Neuronal stem cell (in vitro differentiated cells): ENCODE measurements at places on chromosomes 16 and 17.

DNA sequence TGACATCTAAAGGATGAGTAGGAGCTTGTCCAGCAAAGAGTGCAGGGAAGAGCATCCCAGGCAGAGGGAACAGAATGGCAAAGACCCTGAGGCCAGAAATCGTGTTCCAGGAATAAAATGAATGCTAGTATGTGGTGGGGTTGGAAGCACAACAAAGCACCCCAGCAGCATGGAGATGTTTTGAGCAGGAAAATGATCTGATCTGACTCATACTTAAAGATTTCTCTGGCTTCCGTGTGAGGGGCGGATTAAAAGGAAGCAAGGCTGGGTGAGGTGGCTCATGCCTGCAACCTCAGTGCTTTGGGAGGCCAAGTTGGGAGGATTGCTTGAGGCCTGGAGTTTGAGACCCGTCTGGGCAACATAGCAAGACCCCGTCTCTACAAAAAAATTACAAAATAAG, 2.3 kb downstream of the SLC5A11 start:
- H3K4me1 ChIP-seq = peaks cover 3% of the 10 kb centered on the region
- H3K36me3 ChIP-seq = no peaks in the 10 kb centered on the region
- no peak overlapping the region for H3K4me3 ChIP-seq
- no peak overlapping the region for H3K27ac ChIP-seq
- no peaks in the 10 kb centered on the region for H3K27me3 ChIP-seq

GRCh38 chr16:79605999-79606398, 5.5 kb upstream of the MAF start:
- no peak overlapping the region for H3K4me3 ChIP-seq
- H3K4me1 ChIP-seq = peaks cover 11% of the 10 kb centered on the region
- H3K27me3 ChIP-seq = no peaks in the 10 kb centered on the region
- H3K27ac ChIP-seq = no peak overlapping the region
- no peaks in the 10 kb centered on the region for H3K36me3 ChIP-seq

DNA sequence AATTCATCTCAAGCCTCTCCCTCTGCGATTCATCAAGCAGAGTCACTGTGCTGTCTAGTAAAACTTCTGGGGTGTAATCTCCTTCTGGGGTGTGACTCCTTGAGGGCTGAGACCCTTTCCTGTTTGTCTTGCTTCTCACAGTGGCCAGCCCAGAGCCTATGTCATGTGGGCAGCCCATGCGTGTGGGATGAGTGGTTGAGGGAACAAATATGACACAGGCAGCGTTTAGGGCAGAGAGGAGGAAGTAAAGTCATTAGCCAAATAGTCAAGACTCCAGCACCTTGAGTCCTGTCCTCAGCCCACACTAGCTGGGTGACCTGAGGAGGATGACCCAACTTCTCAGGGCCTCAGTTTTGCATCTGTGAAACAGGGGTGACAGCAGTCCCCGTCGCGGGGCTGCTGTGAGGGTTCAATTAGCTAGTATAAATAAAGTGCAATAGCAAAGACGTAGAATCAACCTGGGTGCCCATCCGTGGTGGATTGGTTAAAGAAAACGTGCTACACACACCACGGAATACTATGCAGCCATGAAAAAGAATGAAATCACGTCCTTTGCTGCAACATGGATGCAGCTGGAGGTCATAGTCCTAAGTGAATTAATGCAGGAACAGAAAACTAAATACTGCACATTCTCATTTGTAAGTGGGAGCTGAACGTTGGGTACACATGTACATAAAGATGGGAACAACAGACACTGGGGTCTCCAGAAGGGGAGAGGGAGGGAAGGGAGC, 4.5 kb upstream of the ITGAX start:
- no peak overlapping the region for H3K4me3 ChIP-seq
- no peaks in the 10 kb centered on the region for H3K36me3 ChIP-seq
- H3K27me3 ChIP-seq = no peaks in the 10 kb centered on the region
- no peak overlapping the region for H3K27ac ChIP-seq
- DNase-seq = no peak

- H3K4me3 ChIP-seq = no peak overlapping the region
- H3K4me1 ChIP-seq = peaks cover 10% of the 10 kb centered on the region
- H3K27ac ChIP-seq = no peak overlapping the region
- no peaks in the 10 kb centered on the region for H3K27me3 ChIP-seq
- no peak for DNase-seq
Measured at GRCh38 chr17:333626-334396, 18.8 kb downstream of the RPH3AL start.

DNA sequence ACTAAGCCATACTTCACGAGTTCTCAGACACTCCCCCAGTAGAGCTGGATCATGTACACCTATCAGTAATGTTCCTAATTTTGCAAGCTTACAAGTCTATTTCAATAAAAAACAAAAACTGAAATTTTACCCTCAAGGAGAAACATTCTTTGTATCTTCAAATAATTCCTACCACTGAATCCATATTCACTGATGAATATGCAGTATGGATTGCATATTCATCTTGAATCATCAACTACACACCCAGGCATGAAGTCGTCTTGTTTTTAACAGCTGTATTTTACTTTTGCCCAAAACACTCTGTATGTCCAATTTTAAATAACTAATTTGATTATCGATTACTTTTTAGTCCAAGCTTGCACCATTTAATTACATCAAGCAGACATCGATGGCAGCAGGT, 31.8 kb downstream of the ZDHHC7 start:
- peaks cover 30% of the 10 kb centered on the region for H3K36me3 ChIP-seq
- no peak for DNase-seq
- no peak overlapping the region for H3K4me3 ChIP-seq
- H3K4me1 ChIP-seq = no peaks in the 10 kb centered on the region

GRCh38 chr17:64505340-64506200, 519 bp downstream of the DDX5 start:
- peaks cover 38% of the 10 kb centered on the region for H3K36me3 ChIP-seq
- peak overlapping the region; percentile 99 for H3K4me3 ChIP-seq
- no peaks in the 10 kb centered on the region for H3K27me3 ChIP-seq
- peak overlapping the region; percentile 93 for H3K27ac ChIP-seq

GRCh38 chr16:87552772-87553573, 49.3 kb upstream of the JPH3 start:
- H3K27me3 ChIP-seq = no peaks in the 10 kb centered on the region
- no peaks in the 10 kb centered on the region for H3K36me3 ChIP-seq
- no peak overlapping the region for H3K27ac ChIP-seq
- H3K4me1 ChIP-seq = peaks cover 12% of the 10 kb centered on the region
- no peak for DNase-seq
- H3K4me3 ChIP-seq = no peak overlapping the region

- H3K4me1 ChIP-seq = no peaks in the 10 kb centered on the region
- no peak overlapping the region for H3K4me3 ChIP-seq
- no peak overlapping the region for H3K27ac ChIP-seq
- no peaks in the 10 kb centered on the region for H3K27me3 ChIP-seq
- no peak for DNase-seq
Measured at GRCh38 chr17:2782055-2782454, 14.2 kb upstream of the RAP1GAP2 start.

GRCh38 chr17:80771612-80772005, 220.0 kb upstream of the CHMP6 start:
- no peak overlapping the region for H3K27ac ChIP-seq
- H3K27me3 ChIP-seq = no peaks in the 10 kb centered on the region
- no peak for DNase-seq
- H3K36me3 ChIP-seq = peaks cover 1% of the 10 kb centered on the region
- H3K4me3 ChIP-seq = no peak overlapping the region

DNA sequence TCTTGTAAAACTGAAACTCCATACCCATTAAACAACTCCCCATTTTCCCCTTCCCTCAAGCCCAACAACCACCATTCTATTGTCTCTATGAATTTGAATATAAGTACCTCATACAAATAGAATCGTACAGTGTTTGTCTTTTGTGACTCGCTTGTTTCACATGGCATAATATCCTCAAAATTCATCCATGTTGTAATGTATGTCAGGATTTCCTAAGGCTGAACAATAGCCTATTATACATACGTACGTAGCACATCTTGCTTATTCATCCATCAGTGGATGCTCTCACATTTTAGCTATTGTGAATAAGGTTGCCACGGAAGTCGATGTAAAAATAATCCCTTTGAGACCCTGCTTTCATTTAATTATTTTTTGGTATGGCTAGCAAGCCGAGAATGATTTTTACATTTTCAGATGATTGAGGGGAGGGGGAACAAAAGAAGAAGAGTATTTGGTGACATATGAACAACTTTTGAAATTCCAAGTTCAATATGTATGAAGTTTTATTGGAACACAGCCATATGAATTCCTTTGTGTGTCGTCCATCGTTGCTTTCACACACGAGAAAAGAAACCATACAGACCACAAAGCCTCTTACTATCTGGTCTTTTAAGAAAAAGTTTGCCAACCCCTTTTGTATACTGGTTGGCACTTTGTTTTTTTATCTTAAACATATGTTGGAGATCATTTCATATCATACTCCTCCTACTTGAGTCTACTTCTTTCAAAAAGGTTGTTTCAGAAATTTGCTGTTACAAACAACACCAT, 371.2 kb downstream of the NPIPA8 start:
- H3K4me3 ChIP-seq = no peak overlapping the region
- H3K27ac ChIP-seq = no peak overlapping the region
- no peaks in the 10 kb centered on the region for H3K4me1 ChIP-seq
- no peaks in the 10 kb centered on the region for H3K27me3 ChIP-seq
- H3K36me3 ChIP-seq = no peaks in the 10 kb centered on the region

GRCh38 chr16:29699324-29700219, 20.6 kb downstream of the QPRT start:
- no peak overlapping the region for H3K4me3 ChIP-seq
- peaks cover 2% of the 10 kb centered on the region for H3K4me1 ChIP-seq
- no peak overlapping the region for H3K27ac ChIP-seq

DNA sequence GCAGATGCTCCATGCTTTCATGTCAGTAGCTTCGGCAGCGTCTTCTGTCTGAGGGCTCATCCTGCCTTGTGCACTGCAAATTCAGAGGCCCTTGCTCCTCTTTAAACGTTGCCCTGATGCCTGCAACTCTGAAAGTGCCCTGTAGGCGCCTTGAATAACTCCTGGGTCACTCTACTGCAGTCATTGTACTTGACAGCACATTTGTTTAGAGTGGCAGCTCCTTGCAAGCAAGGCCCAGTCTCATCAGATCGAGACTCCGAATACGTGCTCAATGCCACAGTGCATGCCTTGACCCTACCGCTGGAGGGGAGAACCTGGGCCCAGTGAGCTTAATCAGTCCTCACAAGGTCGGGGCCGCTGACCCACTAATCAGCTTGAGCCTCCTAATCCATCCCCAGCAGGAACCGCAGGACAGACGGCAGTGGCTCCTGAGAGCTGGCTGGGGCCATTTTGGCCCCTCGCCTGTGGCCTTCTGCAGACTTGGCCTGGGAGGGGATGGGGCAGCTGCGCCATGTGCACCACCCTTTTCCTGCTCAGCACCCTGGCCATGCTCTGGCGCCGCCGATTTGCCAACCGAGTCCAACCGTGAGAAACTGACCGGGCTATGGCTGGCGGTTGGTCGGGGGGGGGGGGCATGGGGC, at the start of gene PRCD:
Gene PRCD, plus strand, starts transcription at position 414 of the 641 bp plus-strand sequence. Its CDS starts 98 bp downstream, at position 512.
- no peak within 1 kb of the TSS for H3K27ac ChIP-seq
- peaks cover 47% of the 10 kb centered on the region for H3K27me3 ChIP-seq
- H3K36me3 ChIP-seq = no peaks in the 10 kb centered on the region
- H3K4me3 ChIP-seq = peak within 1 kb of the TSS; percentile 36

DNA sequence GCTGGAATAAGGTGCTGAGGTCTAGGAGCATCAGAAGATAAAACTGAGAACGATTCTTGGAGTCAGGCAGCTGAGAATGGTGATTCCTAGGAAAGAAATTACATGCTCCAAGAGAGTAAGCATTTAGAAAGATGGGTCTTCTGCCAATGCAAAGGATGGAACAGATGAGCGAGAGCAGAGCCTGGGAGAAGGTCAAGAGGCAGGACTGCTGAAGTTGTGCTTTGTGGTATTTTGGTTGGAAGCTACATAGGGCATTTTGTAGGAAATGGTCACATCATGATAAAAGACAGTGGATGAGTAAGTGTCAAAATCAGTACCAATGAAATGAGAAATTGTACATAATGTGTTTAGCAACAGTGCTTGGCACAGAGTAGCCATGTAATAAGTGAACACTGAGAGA, 1.4 kb upstream of the CRYM start:
- peaks cover 4% of the 10 kb centered on the region for H3K4me1 ChIP-seq
- H3K27ac ChIP-seq = no peak overlapping the region
- no peaks in the 10 kb centered on the region for H3K36me3 ChIP-seq

DNA sequence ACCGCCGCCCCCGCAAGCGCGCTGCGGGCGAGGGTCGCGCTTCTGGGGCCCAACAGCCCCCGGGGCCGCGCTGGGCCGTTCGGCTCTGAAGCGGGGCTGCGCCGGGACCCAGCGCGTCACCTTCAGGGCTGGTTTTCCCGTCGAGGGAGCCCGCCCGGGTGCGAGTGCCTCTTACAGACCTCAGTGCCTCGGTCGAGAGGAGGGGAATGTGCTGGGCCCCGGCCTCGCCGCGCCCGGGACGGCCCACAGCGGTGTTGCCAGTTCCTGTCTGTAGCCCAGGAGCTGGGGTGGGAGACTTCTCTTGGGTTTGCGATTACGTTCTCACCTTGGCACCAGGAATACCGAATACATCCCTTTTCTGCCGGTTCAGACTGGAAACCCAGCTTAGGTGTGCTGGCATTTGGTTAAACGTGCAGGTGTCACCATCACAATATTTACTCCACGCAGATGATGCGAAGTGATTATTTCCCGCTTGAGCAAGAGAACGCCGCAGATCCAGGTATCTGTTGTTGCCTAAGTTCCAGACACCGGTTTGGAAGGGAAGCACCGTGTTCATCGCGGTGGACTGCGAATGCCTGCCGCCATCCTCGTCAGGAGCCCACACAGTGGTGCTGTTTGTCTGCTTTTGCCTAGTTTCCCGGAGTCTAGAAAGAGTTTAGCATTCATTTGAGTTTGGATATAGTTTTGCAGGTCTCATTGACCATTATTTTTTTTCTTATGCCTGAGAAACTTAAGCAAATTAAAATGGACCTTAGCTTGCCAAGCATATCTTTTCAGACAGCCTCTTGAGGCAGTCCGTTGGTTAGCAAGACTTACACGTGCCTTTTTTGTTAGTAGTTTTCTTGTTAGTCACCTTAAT, 914 bp downstream of the MAP1LC3B start:
- H3K36me3 ChIP-seq = no peaks in the 10 kb centered on the region
- H3K27ac ChIP-seq = no peak overlapping the region
- DNase-seq = peak; percentile 21

DNA sequence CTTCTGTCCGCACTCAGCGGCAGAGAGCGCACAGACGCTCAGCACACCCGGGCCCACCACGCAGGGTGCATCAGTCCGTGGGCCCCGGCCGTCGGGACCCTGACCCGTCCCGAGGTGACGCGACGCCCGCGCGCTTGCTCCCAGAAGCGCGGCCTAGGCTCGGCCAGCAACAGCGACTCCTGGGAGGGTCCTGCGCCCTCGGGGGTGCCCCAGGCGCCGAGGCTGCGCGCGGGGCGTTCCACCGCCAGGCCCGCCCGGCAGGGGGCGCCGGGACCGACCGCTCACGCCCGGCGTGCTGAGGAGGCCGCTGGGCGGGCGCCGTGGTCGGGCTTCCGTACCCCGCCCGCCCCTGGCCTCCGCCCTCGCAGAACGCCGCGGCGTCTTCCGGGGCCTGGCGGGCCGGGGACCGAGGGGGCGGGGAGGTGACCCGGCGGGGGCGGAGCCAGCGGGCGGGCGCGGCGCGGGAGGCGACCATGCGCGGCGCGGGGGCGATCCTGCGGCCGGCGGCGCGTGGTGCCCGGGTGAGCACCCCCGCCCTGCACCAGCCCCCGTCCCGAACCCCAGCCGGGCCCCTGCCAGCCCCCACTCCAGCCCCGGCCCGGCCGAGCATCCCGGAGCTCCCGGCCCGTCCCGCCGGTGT, at the start of gene CISD3:
Gene CISD3, plus strand, starts transcription at position 456 of the 640 bp plus-strand sequence. Its CDS starts 18 bp downstream, at position 474.
- peaks cover 17% of the 10 kb centered on the region for H3K36me3 ChIP-seq
- peak within 1 kb of the TSS; percentile 54 for H3K27ac ChIP-seq
